Mammary microvascular endothelial cell (primary cell): ENCODE measurements at places on chromosomes 12 and 14. TPM values are rescaled to one million over a fixed set of nuclear protein-coding genes. Genes with fewer than 3 reads are reported as not detected.

The LMO3 gene
- not detected in 2 replicates for total RNA-seq

The AKAP6 gene
- 0.10 and 0.13 TPM in 2 replicates for total RNA-seq

The LRFN5 gene
- total RNA-seq: under 0.01 TPM in 1 of 2 replicates, not detected in the other

The PLEKHA5 gene
- 3.7 and 4.8 TPM in 2 replicates for total RNA-seq

The NFYB gene
- total RNA-seq: 11.4 and 12.1 TPM in 2 replicates

The LBHD2 gene
- total RNA-seq: not detected in 2 replicates

The CMA1 gene
- not detected in 2 replicates for total RNA-seq

The EP400 gene
- 11.7 and 13.4 TPM in 2 replicates for total RNA-seq

The MSI1 gene
- total RNA-seq: not detected in 2 replicates

The NFE2 gene
- total RNA-seq: not detected in 2 replicates

The DAO gene
- not detected in 2 replicates for total RNA-seq

The KRT72 gene
- not detected in 2 replicates for total RNA-seq

The CLECL1 gene
- not detected in 2 replicates for total RNA-seq

The GALNT6 gene
- 64.8 and 94.2 TPM in 2 replicates for total RNA-seq

The SETD3 gene
- 51.2 and 53.3 TPM in 2 replicates for total RNA-seq

The PLEKHG7 gene
- total RNA-seq: not detected in 2 replicates

The EGLN3 gene
- total RNA-seq: 0.30 TPM in 1 of 2 replicates, not detected in the other

The CD163L1 gene
- total RNA-seq: 1.7 and 4.7 TPM in 2 replicates

The PIWIL1 gene
- total RNA-seq: not detected in 2 replicates

The GRIP1 gene
- not detected in 2 replicates for total RNA-seq
